ENCODE measurements at places on chromosomes 7 and 10.

GRCh38 chr10:63465293-63466143, at the start of gene JMJD1C:
Gene JMJD1C, minus strand, starts transcription at chr10:63465977. Its CDS starts 315 bp downstream, at chr10:63465662.
- DNase-seq: peak; percentile 27

DNA sequence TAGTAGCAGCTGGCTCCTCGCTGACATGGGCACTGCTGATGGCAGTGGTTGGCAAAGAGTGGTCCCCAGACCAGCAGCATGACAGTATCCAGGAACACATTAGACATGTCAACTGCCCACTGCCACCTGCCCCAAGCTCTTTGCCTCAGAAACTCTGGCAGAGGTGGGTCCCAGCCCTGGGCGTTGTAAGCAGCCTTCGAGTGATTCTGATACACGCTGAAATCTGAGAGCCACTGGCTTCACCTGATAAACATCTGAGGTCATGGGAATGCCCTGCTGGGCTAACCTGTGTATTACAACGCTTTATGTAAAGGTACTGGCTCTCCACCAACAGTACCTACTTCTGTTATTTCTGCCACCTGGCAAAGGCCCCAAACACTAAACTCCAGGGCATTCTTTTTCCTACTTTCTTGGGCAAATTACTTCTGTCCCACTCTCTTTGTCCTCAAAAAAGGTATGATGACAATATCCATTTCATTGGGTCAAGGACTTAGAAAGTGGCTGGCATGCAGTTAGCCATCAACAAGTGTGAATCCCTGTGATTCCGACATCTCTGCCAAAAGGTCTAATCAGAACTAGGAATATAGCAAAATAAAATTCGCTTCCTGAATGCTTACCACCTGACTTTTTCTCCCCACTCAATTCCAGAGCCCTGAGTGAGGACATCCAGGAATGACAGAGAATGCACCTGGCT, 9.2 kb downstream of the SGMS1 start:
- DNase-seq: no peak

DNA sequence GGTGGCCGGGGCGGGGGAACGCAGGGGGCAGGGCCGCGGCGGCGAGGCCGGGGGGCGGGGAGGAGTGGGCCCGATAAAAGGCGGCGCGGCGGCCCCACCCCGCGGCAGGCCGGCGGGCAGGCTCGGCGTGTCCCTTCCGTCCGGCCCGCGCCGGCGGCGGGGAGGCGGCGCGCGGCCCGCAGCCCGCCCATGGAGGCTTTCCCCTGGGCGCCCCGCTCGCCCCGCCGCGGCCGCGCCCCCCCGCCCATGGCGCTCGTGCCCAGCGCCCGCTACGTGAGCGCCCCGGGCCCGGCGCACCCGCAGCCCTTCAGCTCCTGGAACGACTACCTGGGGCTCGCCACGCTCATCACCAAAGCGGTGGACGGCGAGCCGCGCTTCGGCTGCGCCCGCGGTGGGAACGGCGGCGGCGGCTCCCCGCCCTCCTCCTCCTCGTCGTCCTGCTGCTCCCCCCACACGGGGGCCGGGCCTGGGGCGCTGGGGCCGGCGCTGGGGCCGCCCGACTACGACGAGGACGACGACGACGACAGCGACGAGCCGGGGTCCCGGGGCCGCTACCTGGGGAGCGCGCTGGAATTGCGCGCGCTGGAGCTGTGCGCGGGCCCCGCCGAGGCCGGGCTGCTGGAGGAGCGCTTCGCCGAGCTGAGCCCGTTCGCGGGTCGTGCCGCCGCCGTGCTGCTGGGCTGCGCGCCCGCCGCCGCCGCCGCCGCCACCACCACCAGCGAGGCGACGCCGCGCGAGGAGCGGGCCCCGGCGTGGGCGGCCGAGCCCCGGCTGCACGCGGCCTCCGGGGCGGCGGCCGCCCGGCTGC, at the start of gene NANOS1:
TSS of gene NANOS1 (plus strand) at position 102 of the 808 bp plus-strand sequence. CDS start at position 190, 88 bp downstream.
- no peak for DNase-seq

- DNase-seq: peak; percentile 2
These were observed 208.3 kb downstream of the PPP1R3A start for GRCh38 chr7:113710310-113711096.

- DNase-seq: no peak
These were observed 107.4 kb upstream of the ABCB5 start for GRCh38 chr7:20508109-20508508.
